ENCODE measurements at places on chromosomes 6 and 20. TPM values are rescaled to one million over a fixed set of nuclear protein-coding genes. Genes with fewer than 3 reads are reported as not detected.

Gene ATF6B
- 38.2 TPM for polyA plus RNA-seq

Gene FOXF2
- polyA plus RNA-seq = 0.26 TPM

Gene VWA7
- polyA plus RNA-seq = 2.1 TPM

Gene PLCG1
- polyA plus RNA-seq = 16.1 TPM

Gene MOCS1
- 88.7 TPM for polyA plus RNA-seq

Gene KCNB1
- 4.2 TPM for polyA plus RNA-seq

Gene PACRG
- 4.8 TPM for polyA plus RNA-seq

Gene SLC17A1
- not detected for polyA plus RNA-seq

Gene MRPS26
- 46.9 TPM for polyA plus RNA-seq

Gene ACTL10
- 3.4 TPM for polyA plus RNA-seq

Gene BMP6
- 3.1 TPM for polyA plus RNA-seq

Gene TCEA2
- 48.5 TPM for polyA plus RNA-seq

Gene CYP24A1
- polyA plus RNA-seq = not detected

Gene MAS1
- polyA plus RNA-seq = under 0.01 TPM

Gene FOXQ1
- 3.8 TPM for polyA plus RNA-seq

Gene IBTK
- 12.7 TPM for polyA plus RNA-seq

Gene PAK5
- polyA plus RNA-seq = 0.01 TPM

Gene MBOAT1
- 3.2 TPM for polyA plus RNA-seq

Gene VGLL2
- 0.21 TPM for polyA plus RNA-seq

Gene LY86
- polyA plus RNA-seq = 4.5 TPM

Gene SLC26A8
- 0.43 TPM for polyA plus RNA-seq

Gene WASF1
- 6.2 TPM for polyA plus RNA-seq

Gene OXT
- not detected for polyA plus RNA-seq

Gene C4B
- polyA plus RNA-seq = 93.8 TPM

Gene AIF1
- 7.9 TPM for polyA plus RNA-seq
